ENCODE measurements at places on chromosomes 4 and X.

DNA sequence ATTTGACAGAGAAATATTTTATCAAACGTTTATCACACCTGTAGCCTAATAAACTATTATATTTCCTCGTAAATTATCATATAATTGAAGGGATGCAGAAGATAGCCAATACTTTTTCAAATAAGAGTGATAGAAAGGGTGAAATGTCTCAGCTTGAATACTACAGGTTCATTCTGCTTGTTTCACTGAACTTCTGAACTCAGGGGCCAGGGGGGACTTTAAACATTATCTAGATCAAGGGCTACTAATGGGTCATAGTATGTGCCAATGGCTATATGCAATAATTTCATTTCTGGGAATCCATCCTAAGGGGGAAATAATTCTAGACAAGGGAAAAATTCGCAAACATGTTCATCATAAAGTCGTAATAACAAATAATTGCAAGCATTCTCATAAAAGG is 2.6 kb downstream of the ALPK1 start:
- no peak for DNase-seq

DNA sequence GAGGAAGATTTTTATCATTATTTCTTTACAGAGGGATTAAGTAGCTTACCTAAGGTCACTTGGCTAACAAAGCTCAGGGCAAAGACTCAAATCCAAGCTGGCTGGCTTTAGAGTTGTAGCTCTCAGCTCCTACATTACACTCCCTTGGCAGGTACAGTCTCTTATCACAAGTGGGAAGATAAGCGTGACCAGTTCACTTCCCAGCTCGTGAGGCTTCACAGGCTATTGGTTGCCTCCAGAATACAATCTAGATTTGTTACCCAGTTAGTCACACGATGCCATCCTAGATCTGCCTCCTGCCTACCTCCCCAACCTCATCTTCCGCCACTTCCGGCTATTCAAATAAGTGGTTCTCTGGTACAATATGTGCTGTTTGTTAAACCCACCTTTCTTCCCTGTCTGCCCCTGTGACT is 3.7 kb downstream of the MMRN1 start:
- no peak for DNase-seq

DNA sequence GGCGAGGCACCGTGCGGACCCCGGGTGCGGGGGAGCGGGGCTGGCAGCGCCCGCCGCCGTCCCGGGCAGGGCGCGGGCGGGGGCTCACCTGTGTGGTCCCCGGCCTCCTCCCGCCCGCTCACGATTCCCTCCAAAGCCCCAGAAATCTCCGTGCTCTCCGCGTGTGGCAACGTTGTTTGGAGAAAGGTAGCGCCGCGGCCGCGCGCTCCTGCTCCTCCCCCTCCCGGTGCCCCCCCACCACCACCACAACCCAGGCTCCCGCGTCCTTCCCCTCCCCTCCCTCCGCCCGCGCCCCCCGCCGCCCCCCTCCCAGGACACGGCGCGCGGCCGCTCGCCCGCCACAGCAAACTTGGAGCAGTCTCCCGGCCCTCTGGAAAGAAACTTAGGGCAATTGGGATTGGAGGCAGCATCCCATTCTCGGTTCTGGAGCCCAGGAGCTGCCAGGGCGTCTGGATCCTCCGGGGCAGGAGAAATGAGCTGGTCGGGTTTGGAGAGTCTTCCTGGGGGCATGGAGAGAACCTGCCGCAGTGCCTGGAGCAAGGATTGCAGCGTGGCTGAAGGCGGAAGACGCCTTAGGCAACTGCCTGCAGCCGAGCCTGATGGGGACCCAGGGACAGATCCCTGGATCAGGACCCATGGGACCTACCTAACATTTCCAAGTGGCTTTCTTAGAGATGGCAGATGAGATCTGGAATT is 855 bp downstream of the KLF3 start:
- peak; percentile 63 for DNase-seq

DNA sequence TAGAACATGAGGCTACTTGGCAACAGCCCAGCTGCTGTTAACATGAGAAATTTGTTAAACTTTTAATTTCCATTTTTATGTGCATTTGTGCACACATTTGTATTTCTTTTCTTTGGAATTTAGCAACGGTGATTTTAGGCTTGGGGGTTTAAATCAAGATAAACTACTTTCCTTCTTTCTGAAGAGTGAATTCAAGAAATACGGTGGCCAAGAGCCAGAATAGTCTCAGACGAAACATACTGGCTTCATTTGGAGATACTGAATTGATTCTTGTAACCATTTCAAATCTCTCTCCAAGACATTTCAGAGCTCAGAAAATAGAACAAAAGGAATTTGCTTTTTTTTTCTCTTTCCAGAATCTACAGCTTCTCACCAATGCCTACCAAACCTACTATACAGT is 134.1 kb upstream of the SCML1 start:
- no peak for DNase-seq

- no peak for DNase-seq
Measured at GRCh38 chr4:28879178-28879577, 1841.0 kb upstream of the PCDH7 start.

DNA sequence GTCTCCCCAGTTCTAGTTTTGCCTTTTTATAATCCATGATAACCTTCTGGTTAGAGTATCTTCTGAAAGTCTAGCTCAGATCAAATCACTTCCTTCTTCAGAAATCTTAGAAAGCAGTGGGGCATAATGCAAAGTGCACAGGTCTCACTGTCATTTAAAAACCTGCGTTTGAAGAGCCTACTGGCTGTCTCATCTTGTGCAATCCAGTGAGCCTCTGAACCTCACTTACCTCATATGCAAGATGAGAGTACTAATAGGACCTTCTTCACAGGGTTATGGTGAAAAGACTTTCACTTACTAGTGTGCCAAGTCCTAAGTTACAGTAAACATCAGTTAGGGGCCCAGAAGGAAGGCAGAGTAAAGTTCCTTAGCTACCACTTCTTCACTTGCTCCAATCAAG is 131.4 kb downstream of the ENOX2 start:
- no peak for DNase-seq

DNA sequence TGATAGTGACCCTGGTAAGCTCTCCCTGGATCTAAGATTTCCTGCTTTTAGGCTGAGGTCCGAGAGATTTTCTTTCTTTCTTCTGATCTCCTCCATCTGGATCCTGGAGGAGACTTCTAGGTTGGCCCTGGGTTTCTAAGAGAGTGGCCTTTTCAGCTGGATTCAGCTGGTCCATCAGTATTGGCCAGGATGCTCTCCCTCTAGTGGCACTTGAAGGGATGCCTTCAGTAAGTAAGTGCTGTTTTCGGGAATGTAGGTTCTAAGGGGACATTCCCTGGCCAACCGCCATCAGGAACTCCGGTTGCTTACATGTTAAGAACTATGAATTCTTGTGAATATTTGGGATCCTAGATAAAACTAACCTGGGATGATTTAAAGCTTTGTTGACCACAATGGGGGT is 56.9 kb downstream of the SERTM2 start:
- DNase-seq = peak; percentile 8

GRCh38 chrX:101108284-101108683 is 10.3 kb downstream of the CENPI start:
- DNase-seq = no peak

- no peak for DNase-seq
Measured at GRCh38 chr4:110250023-110250387, 51.6 kb upstream of the ELOVL6 start.

- peak; percentile 53 for DNase-seq
Measured at GRCh38 chrX:12956704-12957534, 18.0 kb upstream of the TMSB4X start.

GRCh38 chr4:8188743-8189550 is 10.1 kb upstream of the SH3TC1 start:
- no peak for DNase-seq

DNA sequence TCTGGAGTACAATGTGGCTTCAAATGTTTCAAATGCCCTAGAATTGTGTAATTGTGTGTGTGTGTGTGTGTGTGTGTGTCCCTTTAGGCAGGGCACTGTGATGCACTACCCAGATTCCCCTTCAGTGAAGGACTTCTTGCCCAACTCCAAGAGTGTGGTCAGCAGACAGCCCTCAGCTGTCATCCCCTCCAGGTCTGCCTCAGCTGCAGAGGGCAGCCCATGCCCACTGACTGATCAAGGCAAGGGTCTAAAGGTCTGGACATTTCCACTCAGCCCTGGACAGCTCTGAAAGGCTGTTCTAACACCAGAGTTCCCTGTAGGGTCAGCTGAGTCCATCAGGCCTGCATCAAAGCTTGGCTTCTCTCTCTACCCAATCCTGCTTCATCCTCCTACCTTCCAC is 83.9 kb upstream of the USP9X start:
- no peak for DNase-seq

- DNase-seq = no peak
Measured at GRCh38 chrX:45497290-45497689, 296.6 kb upstream of the DIPK2B start.

GRCh38 chr4:187480146-187481145 is 515.1 kb upstream of the ZFP42 start:
- no peak for DNase-seq

- DNase-seq = no peak
Measured at GRCh38 chr4:26208237-26208994, 112.4 kb upstream of the RBPJ start.

- DNase-seq = no peak
Measured at GRCh38 chr4:120922381-120923206, at the start of gene PRDM5. TSS of gene PRDM5 (minus strand) at chr4:120922726. CDS start at chr4:120922608, 118 bp downstream.

- no peak for DNase-seq
Measured at GRCh38 chrX:121496966-121497365, 449.6 kb downstream of the GLUD2 start.

DNA sequence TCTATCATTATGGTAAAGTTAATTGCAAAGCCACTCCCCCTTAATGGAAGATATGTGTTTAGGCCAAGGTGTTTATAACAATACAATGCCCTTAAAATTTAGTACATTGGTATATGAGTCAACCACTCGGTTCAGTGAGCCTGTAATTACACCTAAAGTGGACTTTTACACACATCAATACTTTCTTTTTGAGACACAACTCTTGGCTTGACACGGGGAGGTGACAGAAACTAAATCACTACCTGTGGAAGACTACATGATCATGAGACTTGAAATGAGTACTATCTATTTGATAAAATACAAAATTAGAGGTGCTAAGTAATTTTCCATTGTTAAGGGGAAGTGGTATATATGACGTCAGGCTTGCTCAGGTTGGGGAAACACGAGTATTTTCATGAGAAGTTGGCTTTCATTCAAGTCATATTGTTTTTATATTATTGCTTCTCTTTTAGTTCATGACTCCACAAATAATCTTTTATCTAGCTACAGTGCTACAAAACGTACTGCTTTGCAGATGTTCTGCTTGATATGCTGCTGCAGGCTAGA is 918.3 kb downstream of the ARAP2 start:
- no peak for DNase-seq

GRCh38 chrX:16278927-16279326 is 111.6 kb downstream of the MAGEB17 start:
- DNase-seq = no peak

GRCh38 chr4:68175562-68176155 is 46.0 kb upstream of the TMPRSS11F start:
- DNase-seq = peak; percentile 38

- no peak for DNase-seq
Measured at GRCh38 chr4:144316869-144317268, 176.4 kb upstream of the GYPA start.

DNA sequence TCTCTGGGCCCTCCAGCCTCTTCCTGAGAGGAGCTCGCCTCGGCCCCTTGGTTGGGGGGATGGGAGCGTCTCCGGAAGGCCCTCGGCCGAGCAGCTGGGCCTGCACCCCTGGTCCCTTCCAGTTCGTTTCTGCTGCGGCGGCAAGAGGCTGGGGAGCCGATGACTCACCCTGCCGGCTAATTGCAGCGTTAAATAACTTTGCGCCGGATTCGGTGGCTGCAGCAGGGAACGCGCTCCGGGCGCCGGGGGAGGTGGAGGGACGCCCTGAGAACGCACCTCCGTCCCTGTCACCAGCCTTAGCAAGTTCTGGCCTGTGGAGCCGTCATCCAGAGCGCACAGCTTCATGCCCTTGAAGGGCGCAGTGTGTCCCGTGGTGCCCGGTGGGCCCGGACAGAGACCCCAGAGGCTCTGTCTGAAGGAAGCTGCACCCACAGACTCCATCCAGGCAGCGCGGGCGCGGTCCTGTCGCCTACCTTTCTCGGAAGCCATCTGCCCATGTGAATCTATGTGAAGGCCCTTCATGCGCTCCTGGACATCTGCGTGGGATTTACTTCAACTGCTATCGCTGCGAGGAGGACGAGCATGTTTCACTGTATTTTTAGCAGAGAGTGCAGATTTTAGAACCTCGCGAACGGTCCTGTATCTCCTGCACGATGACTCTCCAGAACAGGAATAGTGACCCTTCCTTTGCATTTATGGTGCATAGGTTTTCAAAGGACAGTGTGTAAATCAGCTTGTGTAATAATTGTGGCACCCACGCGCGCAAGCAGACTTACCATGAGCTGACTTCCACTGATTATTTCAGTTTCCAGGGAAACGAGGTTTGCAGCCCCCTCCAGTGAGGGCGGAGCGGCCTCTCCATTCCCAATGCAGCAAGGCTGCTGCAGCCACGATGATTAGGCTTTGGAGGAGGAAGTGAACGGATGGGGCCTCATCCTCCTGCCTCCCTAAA is 1.7 kb upstream of the TMEM271 start:
- no peak for DNase-seq

Data from RCC 7860 (cell line).